ENCODE measurements at places on chromosomes 1 and 21.

DNA sequence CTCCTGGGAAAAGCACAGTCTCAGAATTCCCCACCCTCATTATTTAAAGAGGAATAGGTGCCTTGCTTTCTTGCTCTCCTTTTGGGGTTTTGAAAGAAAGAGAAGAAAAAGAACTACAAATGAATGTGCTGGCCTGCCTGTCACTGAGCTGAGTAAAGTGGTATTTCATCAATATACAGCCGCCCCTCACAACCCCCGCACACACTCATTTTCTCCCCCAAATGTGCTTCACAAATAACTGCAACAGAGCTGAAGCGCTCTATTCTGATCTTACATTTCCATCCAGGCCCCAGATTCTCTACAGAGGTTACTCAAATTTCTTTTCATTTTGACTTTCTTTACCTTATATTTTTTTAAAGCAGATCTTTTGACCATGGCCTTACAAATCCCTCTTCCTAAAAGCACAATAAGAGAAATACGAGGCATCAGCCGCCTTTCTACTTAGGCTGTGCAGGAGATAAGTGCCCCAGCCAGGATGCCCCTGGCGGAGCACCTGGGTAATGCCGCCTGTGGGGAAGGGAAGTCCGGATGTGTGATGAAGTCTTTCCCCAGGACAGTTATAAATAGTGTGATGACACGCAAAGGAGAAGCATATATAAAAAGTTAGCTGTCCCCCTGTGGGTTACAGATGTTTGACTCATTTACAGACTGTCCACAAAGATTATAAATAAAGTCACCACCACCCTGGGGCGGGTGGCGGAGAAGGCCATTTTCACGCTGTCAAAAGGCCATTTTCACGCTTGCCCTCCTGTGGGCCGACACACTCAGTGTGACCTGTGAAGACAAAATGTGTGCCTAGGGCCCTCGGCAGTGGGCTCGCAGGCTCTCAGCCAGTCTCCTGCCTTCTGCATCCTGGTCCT is 6.5 kb downstream of the KCNN3 start:
- DNase-seq, result peak; percentile 91

- DNase-seq, result no peak
Observed at GRCh38 chr1:171922999-171923398, 81.7 kb downstream of the DNM3 start.

- DNase-seq, result no peak
Observed at GRCh38 chr1:205190845-205191577, 20.5 kb downstream of the DSTYK start.

DNA sequence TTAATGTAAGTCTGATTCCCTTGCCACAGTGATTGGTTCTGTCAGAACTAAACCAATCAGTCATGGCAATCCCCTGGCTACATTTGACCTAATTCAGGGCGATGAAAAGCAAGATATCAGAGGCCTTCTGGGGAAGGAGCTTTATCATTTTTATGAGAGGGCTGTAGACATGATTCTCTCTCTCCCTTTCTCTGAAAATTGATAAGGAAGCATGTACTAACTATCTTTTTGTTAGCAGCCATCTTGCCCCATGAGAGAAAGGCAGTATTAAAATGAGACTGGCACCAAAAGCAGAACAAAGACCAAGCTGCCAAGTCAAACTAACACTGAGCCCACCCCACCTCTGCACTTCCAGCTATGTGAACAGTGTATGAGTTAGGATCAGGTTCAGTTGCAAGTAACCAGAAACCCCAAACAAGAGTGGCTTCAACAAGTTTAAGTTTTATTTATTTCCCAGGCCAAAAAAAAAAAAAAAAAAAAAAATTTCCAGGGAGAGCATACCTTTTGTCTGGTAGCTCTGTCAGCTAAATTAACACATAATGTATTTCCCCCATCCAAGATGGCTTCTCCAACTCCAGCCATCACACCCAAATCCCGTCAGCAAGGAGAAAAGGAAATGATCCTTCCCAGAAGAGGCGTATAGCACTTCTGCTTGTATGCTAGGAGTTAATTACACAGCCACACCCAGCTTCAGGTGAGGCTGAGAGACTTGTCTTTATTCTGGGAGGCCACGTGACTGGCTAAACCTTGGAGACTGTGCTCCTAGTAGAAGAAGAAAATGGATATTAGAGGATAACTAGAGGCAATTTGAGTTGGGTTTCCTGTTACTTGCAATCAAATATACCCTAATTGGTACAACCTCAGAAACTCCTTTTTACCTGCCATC is 105.8 kb upstream of the RALGPS2 start:
- no peak for DNase-seq

GRCh38 chr1:5514527-5515183 is 477.6 kb downstream of the NPHP4 start:
- peak; percentile 28 for DNase-seq

DNA sequence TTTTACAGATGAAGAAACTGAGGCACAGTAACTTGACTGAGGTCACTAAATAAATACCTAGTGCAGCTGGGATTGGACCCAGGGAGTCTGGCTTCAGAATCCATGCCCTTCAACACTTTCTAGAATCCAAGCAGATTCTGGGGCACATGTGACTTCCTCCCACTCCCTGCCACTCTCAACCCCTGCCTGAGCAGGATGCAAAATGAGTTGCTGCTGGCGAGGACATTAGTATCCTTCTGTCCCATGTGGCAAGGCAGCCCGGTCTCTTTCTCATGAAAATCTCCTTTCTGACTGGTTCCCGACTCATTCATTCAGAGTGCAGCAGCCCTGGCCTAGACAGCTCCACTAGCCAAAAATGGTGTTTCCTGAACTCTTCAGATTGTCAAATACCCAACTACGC is 28.4 kb downstream of the TNNT2 start:
- DNase-seq, result no peak

GRCh38 chr1:160091666-160092223 is 6.7 kb downstream of the IGSF8 start:
- no peak for DNase-seq

- DNase-seq, result no peak
Observed at GRCh38 chr1:203367057-203367456, 16.1 kb upstream of the FMOD start.

- no peak for DNase-seq
Observed at GRCh38 chr1:184716158-184716557, 38.5 kb downstream of the EDEM3 start.

GRCh38 chr1:236945002-236945401 is 59.2 kb downstream of the MT1HL1 start:
- DNase-seq, result no peak

- no peak for DNase-seq
Observed at GRCh38 chr1:165877940-165878556, 50.6 kb downstream of the UCK2 start.

GRCh38 chr1:191929383-191929782 is 228.9 kb upstream of the RGS18 start:
- DNase-seq, result no peak

DNA sequence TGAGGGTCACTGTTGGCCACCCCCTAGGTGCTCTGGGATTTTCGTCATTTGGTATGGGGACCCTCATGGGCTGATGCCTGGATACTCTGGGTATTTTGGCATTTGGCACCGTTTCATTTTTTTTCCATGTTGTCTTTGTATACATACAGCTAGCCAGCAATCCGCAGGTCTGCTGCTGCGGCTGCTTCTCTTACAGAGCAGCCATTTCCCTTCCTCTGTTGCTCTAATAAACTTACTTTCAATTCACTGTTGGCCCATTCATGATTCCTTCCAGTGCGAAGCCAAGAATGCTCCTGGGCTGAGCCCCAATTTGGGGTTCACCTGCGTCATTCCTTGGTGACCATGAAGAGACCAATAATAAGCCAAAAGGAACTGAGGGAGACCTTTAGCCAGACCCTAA is 21.5 kb downstream of the GON4L start:
- DNase-seq, result no peak

DNA sequence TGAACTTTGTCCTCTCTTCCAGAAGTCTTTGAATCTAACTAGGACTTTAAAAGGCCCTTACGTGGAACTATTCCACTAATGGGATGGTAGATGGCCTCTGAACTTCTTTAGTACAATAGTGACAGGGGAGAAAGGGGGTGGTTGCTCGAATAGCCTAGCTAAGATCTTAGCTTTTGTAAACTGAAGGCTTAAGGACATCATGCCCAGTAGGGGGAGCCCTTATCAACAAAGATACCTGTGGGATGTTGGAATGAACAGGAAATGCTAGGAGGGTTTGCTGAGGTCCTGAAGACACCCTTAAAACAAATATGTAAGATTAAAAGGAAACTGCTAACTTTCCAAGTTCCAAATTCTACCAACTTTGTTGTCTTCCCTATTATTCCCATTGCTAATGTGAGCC is 33.2 kb downstream of the NHLH2 start:
- DNase-seq, result no peak

- DNase-seq, result no peak
Observed at GRCh38 chr1:50852889-50853288, 107.2 kb downstream of the FAF1 start.

GRCh38 chr1:44259090-44259489 is 45.8 kb downstream of the DMAP1 start:
- no peak for DNase-seq

GRCh38 chr1:246029616-246030015 is 477.5 kb downstream of the SMYD3 start:
- no peak for DNase-seq

DNA sequence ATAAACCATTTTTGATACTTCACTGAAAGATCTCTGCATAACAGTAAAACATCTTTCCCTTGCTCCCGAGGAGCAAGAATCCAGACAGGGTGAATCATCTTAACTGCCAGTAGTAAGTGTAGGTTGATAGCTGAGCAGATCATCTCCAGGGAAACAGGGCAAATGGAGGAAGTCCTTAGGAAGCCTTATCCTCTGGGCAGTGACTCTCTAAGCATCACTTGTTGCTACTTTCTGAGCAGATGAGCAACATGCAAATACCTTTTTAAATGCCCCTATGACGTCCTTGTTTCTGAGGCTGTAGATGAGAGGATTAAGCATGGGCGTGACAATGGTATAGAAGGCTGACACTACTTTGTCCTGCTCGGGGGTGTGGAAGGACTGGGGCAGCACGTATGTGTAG is 8.9 kb downstream of the OR2T11 start:
- no peak for DNase-seq

GRCh38 chr1:59504276-59504675 is 207.4 kb downstream of the FGGY start:
- no peak for DNase-seq

GRCh38 chr1:85289207-85289847 is 12.9 kb upstream of the BCL10 start:
- DNase-seq, result no peak

DNA sequence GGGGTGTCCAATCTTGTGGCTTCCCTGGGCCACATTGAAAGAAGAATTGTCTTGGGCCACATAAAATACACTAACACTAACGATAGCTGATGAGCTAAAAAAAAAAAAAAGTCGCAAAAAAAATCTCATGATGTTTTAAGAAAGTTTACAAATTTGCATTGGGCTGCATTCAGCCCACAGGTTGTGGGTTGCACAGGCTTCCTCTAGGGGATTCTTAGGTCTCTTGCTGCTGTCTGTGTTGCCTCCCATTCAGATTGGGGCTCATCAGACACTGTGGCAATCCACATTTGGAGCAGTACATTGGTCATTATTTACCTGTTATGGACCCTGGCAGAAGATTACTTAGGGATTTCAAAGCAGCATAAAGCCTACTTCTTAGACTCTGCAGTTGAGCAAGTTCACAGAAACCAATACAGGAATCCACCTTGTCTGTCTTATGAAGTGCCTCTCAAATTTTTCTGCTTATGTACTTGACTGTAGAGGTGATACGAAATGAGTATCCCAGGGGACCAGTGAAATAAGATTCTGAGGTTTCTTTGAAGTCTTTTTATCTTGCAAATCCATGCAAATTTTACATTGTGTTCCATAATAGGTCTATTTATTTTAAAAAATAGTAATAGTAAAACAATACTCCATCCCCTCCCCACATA is 205.5 kb downstream of the RPS6KC1 start:
- DNase-seq, result no peak

- no peak for DNase-seq
Observed at GRCh38 chr1:167676916-167677848, 44.6 kb upstream of the MPZL1 start.

DNA sequence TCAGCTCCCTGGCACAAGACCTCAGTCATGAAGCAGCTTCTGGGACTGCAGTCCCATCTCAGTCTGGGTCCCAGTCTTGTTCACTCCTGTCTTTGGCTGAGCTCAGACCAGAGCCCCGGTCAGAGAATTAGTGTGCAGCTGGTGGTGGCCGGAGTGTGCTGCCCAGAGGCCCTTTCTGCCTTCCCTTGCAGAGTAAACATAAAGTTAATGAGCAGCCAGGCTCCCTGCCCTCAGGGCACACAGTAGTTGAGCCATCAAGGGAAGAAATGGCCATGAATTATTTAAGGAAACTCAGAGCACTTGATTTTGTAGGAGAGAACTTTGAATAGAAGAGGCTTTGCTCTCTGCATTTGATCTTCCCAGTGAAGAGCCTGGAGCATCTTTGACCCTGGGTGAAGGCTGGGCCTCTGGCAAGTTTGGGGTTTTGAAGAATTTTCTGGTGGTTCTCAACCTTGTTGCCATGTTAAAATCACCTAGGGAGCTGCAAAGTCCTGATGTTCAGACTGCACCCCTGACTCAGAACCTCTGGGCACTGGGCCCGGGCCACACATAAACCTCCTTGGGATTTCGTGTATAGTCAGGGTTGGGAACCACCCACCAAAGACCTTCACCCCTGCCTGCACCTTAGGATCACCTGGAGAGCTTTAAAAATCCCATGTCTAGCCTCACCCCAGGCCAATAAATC is 26.4 kb upstream of the SELENON start:
- no peak for DNase-seq

GRCh38 chr1:178300352-178300699 is 196.4 kb downstream of the CLEC20A start:
- no peak for DNase-seq

- DNase-seq, result no peak
Observed at GRCh38 chr1:156608981-156609380, 7.7 kb upstream of the GPATCH4 start.

- DNase-seq, result no peak
Observed at GRCh38 chr1:212678456-212679410, 20.9 kb downstream of the BATF3 start.

DNA sequence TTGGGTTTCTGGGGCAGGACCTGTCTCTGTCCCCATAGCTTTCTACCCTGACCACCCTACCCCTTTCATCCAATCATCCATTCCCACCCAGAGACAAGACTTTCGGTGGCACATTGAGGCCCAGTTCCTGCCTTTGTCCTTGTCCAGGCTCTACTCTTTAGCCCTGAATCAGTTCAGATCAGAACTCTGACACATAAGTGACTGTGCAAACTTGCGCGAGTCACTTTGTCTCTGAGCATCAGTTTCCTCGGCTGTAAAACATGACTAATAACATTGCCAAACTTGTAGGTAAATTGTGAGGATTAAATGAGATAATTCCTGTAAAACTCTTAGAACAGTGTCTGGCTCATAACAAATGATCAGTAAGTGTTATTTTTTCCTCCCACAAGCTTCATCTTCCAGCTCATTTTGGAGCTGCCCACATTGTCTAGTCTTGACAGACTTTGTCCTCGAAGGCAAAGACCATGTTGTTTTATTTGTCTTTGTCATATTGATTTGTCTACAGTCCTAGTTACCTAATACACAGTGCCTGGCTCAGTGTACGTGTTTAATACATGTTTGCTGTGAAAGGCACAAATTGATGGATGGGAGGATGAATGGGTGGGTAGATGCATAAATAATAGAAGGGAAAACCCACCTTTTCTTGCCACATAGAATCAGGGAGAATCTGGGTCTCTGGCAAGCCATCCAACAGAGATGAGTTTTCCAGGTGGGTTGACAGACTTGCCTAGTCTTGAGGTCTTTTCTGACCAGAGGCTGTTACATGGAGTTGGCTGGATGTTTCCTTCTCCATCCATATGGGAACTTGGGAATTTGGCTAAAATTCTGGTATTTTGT is 262.9 kb downstream of the OMA1 start:
- DNase-seq, result no peak

- no peak for DNase-seq
Observed at GRCh38 chr21:35478161-35479064, 429.3 kb upstream of the RUNX1 start.
